Placental pericyte (primary cell): ENCODE measurements at places on chromosomes 7 and 10. TPM values are rescaled to one million over a fixed set of nuclear protein-coding genes. Genes with fewer than 3 reads are reported as not detected.

SPDYE2B gene
- not detected in 2 replicates for total RNA-seq

LRRN3 gene
- 3.7 and 4.0 TPM in 2 replicates for total RNA-seq

GIMAP8 gene
- under 0.01 TPM in 1 of 2 replicates, not detected in the other for total RNA-seq

PIK3CG gene
- 0.66 and 1.9 TPM in 2 replicates for total RNA-seq

MSANTD7 gene
- 14.2 and 26.6 TPM in 2 replicates for total RNA-seq
